ENCODE measurements at places on chromosomes 13 and 19.

- no peak for DNase-seq
Measured at GRCh38 chr19:2675892-2676291, 26.6 kb downstream of the GNG7 start.

- DNase-seq, result no peak
Measured at GRCh38 chr13:32011971-32012370, 19.6 kb upstream of the FRY start.

DNA sequence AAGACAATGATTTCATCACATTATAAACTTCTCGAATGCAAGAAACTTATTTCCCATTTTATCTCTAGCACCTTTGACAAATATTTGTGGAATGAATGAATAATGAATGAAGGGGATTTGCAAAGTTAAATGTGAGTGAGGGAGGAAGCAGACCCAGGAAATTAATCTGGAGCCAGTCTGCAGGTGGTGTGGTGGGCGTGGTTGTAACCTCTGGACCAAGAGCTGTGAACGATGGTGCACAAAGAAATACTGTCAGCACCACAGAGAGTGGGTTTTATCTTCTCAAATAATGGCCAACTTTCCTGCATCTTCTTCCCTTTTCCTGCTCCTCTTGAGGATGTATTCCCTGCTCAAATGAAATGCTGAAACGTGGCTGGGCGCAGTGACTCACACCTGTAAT, 11.0 kb upstream of the ZNF792 start:
- DNase-seq, result no peak

- DNase-seq, result no peak
Measured at GRCh38 chr13:24052547-24053518, 107.7 kb upstream of the SPATA13 start.

DNA sequence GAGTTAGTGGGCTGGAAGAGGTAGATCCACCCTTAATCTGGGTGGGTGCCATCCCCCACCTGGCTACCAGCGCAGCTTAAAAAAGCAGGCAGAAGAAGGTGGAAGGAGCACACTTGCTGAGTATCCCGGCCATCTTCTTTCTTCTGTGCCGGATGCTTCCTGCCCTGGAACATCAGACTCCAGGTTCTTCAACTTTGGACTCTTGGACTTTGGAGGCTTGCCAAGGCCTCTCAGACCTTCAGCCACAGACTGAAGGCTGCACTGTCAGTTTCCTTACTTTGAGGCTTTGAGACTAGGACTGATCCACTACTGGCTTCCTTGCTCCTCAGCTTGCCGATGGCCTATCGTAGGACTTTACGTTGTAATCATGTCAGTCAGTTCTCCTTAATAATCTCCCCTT, 127.6 kb upstream of the GPC6 start:
- DNase-seq, result no peak

DNA sequence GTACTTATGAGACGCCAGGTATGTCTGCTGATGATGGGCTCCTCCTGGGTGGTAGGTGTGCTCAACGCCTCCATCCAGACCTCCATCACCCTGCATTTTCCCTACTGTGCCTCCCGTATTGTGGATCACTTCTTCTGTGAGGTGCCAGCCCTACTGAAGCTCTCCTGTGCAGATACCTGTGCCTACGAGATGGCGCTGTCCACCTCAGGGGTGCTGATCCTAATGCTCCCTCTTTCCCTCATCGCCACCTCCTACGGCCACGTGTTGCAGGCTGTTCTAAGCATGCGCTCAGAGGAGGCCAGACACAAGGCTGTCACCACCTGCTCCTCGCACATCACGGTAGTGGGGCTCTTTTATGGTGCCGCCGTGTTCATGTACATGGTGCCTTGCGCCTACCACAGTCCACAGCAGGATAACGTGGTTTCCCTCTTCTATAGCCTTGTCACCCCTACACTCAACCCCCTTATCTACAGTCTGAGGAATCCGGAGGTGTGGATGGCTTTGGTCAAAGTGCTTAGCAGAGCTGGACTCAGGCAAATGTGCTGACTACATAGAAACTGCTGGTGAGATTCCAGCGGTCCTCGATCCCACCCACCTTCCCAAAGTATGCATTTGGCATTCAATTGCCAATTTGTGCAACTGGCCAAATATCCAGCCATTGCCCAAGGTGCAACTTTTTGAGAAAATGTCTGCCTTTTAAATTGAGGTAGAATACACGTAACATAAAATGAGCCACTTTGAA, 10.2 kb downstream of the OR2Z1 start:
- DNase-seq, result no peak

- DNase-seq, result no peak
Measured at GRCh38 chr13:97295283-97296182, 73.4 kb downstream of the MBNL2 start.

GRCh38 chr19:2680808-2681207, 21.7 kb downstream of the GNG7 start:
- DNase-seq, result no peak

All from AG09309 (cell line).